ENCODE measurements at places on chromosomes 6 and 20.

- no peak for DNase-seq
Observed at GRCh38 chr6:144820270-144820669, 535.1 kb downstream of the UTRN start.

DNA sequence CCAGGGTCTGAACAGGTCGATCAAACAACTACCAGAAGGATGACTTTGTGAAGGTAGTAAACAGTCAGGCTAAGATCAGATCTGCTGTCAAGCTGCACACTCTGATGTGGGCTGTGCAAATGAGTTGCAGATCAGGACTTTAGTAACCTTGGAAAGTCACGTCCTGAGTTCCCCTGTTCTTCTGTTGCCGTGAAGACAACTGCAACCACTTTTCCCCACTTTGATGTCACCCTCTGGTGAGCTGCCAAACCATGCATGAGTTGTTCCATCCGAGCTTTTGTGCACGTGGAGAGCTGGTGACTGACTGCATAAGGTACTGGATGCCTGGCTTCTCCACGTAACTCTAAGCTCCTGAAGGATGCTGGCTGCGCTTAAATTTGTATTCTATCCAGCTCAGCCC, 111.0 kb downstream of the CD83 start:
- peak; percentile 77 for DNase-seq

- no peak for DNase-seq
Observed at GRCh38 chr6:83601119-83601518, 88.8 kb downstream of the PRSS35 start.

DNA sequence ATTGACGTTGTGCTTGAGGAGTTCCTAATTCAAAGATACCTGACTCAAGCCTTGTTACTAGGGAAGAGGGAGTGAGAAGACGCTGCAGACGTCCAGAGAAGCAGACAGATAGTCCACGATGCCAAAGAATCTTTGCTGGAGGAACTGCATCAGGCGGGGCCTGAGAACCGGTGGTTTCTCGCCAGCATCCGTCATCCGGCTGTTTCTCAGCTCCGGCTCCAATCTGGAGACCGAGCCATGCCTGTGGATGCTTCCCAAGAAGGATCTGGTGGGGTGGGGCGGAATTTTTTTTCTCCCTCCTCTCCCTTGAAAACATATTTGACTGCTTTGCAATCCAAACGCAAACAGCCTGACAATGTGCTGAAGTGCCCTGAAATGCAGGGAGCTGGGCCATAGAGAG, 125.8 kb upstream of the SRSF6 start:
- DNase-seq, result no peak

- DNase-seq, result no peak
Observed at GRCh38 chr6:100987556-100987955, 106.4 kb upstream of the ASCC3 start.

DNA sequence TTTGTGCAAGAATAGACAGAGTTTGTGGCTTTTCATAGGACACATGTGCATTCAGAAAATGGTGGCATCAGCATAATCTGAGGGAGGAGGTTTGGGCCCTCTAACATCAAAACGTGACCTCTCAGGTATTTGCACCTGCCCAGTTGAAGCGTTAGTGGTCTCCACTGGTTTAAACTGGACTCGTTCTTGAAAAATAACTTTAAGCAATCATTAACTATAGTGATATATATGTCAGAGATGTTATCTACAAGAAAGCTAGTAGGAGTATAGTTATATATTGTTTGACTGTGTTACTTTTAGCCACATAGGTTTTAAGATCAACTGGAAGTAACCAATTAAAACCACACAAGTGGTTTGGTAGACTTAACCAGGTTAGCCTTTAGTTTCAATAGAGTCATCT, 607.4 kb downstream of the MAFB start:
- no peak for DNase-seq

- DNase-seq, result peak; percentile 28
Observed at GRCh38 chr20:24066076-24066700, 77.6 kb upstream of the GGTLC1 start.

GRCh38 chr20:55667955-55668354, 337.4 kb downstream of the CBLN4 start:
- no peak for DNase-seq

- no peak for DNase-seq
Observed at GRCh38 chr20:63026582-63027165, 19.9 kb upstream of the BHLHE23 start.

GRCh38 chr6:118269659-118270058, 278.4 kb upstream of the PLN start:
- no peak for DNase-seq

- no peak for DNase-seq
Observed at GRCh38 chr6:160766657-160766988, 64.6 kb downstream of the PLG start.

DNA sequence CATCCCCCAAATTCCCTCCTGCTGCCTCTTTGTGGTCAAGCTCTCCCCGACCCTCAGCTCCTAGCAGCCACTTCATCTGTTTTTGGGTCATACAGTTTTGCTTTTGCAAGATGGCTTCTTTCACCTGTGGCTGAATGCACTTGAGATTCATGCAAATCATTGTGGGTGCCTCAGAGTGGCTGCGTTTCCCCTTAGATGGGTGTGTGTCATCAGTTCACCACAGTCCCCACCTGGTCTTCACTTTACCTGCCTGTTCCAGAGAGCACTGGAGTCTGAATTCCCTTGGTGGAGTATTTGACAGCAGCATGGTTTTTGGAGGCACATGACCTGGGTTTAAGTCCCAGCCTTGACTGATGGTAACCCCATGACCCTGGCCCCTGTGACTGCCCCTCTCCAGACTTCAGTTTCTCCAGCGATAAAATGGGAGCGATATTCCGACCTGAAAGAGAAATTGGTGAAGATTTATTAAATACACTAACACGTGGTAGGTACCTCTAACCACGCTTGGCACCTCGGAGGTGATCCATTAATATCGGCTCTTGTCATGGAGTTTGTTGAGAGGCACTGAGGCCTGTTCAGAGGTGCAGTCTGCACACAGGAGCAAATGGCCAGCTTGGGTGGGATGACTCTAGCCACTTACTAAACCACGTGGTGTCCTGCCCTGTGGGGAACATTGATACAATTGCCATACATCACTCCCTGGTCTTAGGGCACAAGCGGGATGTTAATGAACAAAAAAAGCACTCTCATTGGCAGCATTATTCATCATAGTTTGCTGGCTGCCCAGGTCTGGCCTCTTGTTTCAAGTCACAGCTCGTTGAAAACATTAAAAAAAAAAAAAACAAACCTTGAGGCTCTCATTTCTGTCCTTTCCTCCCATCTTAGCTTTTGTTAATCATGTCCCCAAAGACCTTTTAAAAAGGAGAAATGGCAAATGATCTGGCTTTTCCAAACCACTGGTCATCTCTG, 167.2 kb upstream of the KCNG1 start:
- DNase-seq, result no peak

DNA sequence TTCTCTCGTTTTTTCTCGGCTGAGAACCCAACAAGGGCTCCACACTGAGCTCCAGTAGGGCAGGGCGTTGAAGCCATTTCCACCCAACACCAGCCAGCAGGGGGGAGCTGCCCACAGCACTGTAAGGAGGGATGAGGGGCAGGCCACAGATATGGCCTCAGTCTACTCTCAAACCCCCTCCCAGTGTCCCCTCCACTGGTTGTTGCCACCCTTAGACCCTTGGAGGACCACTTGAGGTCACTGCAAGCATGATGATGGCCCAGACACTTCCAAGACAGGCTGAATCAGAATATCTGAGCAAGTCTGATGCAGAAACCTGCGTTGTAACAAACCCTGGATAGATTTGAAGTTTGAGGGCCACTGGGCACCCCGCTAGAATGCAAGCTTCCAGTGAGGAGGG, 217.0 kb upstream of the CST7 start:
- DNase-seq, result no peak
